Effector memory CD8-positive, alpha-beta T cell (primary cell): ENCODE measurements at places on chromosomes 2 and 18.

DNA sequence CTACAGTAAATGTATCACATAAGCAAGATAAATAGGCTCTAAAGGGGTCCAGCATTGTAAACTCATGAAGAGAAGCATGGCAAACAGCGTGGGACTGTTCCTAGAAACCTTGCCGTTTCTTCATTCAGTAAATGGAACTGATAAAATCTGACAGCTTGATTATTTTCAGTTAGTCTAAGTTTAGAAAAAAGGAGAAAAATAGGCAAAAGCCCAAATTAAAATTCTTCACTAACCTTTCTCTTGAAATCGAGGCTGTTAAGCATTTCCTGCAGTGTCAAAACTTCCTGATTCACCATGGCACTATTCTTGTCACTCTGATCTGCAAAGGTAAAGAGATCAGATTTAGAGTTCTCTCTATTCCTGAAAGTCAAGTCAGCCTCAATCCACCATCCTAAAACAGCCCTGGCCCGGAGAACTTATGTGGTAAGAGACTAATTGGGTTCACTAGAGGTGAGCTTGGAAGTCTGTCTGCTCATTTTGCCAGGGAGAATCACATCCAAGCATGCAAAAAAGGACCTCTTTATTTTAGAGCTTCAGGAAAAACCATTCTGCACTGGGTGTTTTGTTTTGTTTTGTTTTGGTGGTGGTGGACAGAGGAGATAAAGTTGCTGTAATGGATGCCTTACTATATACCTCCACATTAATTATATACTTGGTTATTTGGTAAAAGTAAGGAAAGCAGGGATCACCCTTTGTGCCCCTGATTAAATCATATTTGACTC is 52.4 kb upstream of the STAT1 start:
- no peak for DNase-seq

GRCh38 chr2:143953451-143954030 is 566.4 kb downstream of the ZEB2 start:
- DNase-seq = no peak

- DNase-seq = peak; percentile 2
These were observed 96.4 kb downstream of the CDCA7 start for GRCh38 chr2:173451118-173451517.

- DNase-seq = no peak
These were observed 7.9 kb downstream of the NEUROD1 start for GRCh38 chr2:181672255-181673008.
